ENCODE measurements at places on chromosomes 16 and 17.

DNA sequence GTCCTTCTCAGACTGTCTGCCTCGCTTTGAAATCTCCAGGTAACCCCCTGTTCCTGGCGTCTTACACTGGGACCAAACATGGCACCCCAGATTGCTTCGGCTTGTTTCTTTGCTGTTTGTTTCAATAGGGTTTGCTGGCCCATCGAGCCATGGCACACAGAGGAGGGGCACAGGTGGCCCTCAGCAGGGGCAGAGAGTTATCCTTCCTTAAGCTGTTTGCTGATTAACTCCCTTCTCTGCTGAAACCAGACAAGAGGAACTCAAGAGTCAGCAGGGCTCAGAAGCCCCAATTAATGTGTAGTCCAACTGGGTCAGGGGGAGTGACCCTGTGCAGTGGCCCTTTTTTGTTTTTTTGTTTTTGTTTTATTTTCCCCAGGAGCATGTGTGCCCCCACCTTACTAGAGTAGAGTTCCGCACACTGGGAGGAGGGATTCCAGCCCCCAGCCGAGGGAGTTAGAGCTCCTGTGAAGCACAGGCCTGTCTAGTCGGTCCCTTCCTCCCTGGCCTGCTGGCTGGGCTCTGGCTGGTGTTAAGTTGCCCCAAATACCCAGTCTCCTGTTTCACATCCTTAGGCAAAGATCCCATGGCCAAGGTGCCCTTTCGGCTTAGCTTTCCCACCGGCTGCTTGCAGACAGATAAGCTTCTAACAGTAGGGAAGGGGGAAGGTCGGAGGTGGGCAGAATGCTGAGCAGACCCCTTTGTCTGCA lies 39.3 kb downstream of the YPEL2 start:
- DNase-seq = no peak

GRCh38 chr17:7700510-7700909 lies 4.5 kb upstream of the EFNB3 start:
- peak; percentile 37 for DNase-seq

DNA sequence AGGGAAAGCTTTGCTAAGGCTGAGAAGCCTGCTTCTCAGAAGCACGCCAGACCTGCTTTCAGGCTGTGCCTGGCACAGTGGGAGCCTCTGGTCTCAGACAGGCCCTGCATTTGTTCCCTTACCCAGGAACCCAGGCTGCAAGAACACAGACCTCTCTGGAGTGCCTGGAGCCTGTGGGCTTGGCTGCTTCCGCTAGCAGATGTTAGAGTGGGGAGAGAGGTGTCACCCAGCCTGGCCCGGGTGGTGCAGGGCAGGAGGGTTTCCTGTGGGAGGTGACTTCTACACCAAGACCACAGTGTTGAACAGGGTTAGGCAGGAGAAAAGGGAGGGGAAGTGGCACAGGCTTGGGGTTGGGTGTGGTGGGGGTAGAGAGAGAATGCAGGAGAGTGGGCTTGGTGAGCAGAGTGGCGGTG lies 35.8 kb upstream of the ADGRG1 start:
- peak; percentile 93 for DNase-seq

GRCh38 chr17:31294820-31295488 lies 2.1 kb downstream of the OMG start:
- DNase-seq = peak; percentile 53

DNA sequence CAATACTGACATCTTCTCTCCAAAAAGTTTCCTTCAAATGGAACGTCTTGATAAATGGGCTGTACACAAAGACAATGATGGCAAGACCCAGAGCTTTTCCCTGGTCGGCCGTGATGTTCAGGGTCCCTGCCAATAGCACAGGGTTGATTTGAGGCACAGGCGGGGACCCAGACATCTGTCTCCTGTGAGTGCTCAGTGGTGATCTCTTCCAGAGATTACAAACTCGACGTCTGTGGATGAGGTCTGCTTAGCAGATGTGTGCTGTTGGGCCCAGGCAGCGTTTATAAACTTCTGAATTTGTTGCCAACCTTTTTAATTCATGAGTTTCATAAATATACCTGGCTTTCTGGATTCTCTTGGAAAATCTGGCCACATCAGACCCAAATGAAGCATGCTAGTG lies 14.9 kb downstream of the CPPED1 start:
- no peak for DNase-seq

GRCh38 chr16:73420676-73421075 lies 372.7 kb upstream of the ZFHX3 start:
- DNase-seq = no peak

DNA sequence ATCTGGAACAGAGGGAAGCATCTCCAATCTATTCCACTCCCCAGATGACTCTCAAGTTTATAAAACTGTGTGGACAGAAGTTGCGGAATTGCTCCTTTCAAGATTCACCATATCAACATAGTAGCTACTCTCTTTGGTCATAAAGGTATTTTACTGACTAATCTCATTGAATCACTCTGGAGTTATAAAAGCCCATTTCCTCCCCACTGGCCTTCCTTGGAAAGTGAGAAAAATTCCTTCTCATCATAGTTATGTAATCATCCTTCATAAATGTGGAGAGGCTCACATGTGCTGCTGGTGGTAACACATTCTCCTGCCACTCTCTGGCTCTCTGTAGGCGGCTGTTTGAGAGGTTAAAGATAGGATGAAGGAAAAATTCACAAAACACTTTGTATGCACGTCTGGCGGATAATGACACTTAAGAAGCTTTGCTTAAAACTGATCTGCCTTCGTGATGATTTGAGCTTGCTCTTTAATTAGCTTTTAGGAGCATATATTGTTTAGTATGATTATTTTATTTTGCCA lies 1034.0 kb upstream of the EEF2KMT start:
- DNase-seq = no peak

DNA sequence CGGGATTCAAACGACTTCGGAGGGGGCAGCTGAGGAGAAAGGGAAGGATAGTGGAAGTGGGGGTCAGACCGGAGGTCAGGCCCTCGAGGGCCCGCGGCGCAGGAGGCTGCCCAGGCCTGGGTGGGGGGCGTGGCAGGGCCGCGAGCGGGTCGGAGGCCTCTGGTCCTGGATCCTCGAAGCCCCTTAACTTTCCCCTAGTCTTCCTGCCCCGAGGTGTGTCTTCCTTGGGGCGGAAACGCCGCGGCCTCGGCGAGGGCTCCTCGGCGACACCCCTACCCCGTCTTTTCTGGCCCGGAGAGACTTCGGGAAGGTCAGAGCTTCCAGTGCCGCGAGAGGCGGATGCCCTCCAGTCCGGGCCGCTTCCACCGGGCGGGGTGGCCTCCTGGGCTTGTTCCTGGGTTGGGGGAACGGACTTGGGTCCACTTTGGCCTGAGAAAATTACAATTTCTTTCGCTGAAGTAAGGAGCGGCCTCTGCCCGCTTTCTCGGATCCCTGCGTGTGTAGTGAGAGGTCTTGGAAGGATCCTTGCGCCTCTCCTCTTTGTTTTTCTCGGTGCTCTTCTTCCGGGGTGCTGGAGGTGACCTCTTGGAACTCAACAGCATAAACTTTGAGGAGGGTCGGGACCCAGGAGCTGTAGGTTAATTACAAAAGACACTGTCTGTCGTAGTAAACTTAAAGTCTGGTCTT lies 491 bp downstream of the IST1 start:
- peak; percentile 70 for DNase-seq

GRCh38 chr16:58451945-58452401 lies 48.0 kb upstream of the NDRG4 start:
- peak; percentile 38 for DNase-seq

GRCh38 chr17:44438636-44439035 lies 49.2 kb upstream of the ITGA2B start:
- peak; percentile 13 for DNase-seq

- DNase-seq = no peak
These were observed 159.5 kb downstream of the SHISA9 start for GRCh38 chr16:13060932-13061331.

- peak; percentile 80 for DNase-seq
These were observed 791 bp upstream of the SUPT4H1 start for GRCh38 chr17:58352596-58353388.

- DNase-seq = no peak
These were observed 28.8 kb downstream of the ATP2C2 start for GRCh38 chr16:84397090-84397489.

DNA sequence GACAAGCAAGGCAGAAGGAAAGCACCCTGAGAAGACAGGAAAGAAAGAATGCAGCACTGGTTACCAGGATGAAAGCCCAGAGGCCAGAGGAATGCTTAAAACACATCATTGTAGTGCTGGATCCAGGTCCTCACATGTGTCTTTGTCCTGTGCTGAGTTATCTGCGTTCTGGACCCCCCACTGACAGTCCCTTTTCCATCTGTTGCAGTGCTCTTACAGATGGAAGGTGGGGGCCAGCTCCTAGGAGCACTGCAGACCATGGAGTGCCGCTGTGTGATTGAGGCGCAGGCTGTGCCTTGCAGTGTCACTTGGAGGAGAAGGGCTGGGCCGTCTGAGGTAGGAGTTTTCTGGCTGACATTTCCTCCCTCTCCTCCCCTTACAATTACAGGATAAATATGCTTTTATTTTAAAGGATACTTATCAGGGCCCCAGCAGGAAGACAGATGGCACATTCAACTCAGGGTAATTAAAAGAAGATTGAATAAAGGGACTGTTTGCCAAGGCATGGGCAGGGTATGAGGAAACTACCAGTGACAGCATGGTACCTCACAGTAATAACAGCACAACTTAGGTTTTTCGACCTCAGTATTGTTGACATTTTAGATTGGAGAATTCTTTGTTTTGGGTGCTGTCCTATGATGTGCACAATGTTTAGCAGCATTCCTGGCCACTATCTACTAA lies 3.0 kb downstream of the EME1 start:
- no peak for DNase-seq

GRCh38 chr16:49701789-49702494 lies 154.0 kb downstream of the ZNF423 start:
- no peak for DNase-seq

DNA sequence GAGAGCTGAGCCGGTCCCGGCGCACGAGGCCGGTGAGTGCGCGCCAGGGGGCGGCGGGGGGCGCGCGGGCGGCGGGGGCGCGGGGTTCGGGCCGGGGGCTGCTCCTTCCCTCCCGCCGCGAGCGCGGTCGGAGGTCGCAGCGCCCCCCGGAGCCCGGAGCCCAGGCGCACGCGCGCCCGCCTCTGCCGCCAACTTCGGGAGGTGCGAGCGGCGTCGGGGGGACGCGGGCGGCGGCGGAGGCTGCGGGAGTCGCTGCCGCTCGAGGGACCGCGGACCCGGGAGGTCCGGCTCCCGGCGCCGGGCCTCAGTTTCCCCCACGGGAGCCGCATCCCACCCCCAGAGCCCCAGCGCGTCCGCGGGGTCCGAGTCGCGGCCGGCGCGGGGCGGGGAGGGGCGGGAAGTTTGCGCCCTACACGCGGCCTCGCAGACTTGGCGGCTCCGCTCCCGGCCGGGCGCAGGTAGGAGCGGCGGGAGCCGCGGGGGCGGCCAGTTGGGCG lies at the start of gene PRR35:
PRR35 (plus strand) TSS at position 191 of the 497 bp plus-strand sequence. CDS start 2,901 bp downstream, outside the sequence.
- DNase-seq = no peak

DNA sequence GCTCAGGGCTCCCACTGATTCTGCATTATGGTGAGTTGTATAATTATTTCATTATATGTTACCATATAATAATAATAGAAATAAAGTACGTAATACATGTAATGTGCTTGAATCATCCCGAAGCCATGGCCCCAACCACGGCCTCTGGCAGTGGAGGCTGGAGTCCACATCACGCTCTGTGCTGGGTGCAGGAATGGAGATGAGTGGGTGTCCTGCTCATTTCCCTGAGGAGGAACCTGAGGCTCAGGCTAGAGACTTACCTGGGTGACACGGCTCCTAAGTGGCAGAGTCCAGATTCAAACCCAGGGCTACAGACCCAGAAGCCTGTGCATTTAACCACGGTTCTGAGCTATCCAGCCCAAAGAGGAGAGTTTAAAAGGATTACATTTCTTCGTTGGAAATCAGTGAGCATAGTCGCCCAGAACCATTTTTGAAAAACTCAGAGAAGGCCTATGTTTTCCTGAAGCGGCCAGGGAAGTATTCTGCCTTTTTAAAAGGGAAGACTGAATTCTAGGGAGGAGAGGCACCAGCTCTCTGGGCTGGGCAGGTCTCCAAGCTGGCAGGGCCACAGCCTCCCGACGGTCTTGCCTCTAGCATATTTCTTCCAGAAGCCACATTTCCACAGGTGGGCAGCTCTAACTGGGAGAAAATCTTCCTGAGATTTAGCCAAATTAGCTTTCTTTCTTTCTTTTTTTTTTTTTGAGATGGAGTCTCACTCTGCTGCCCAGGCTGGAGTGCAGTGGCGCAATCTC lies 6.7 kb downstream of the IL4R start:
- no peak for DNase-seq

- DNase-seq = no peak
These were observed 16.2 kb downstream of the SRCIN1 start for GRCh38 chr17:38589462-38590114.

- no peak for DNase-seq
These were observed 176.8 kb downstream of the TANC2 start for GRCh38 chr17:63142836-63143235.

GRCh38 chr17:78412403-78412802 lies 34.0 kb downstream of the PGS1 start:
- DNase-seq = peak; percentile 62

DNA sequence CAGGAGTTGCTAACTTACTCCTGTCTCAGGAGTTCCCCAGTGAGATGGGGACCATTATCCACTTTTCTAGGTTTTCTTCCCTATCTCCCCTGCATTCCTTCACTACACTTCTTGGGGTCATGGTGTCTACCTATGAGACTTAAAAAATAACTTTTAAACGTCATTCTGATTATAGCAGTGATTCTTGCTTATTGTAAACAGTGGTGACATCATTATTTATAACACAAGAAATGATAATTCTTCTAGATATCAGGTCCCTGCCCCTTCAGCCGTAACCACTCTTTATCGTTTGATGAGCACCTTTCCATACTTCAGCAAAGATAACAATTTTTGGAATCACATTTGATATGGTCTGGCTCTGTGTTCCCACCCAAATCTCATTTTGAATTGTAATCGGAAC lies 27.2 kb upstream of the IRX3 start:
- no peak for DNase-seq

- DNase-seq = no peak
These were observed 1.7 kb upstream of the RAB11FIP4 start for GRCh38 chr17:31389657-31390381.

DNA sequence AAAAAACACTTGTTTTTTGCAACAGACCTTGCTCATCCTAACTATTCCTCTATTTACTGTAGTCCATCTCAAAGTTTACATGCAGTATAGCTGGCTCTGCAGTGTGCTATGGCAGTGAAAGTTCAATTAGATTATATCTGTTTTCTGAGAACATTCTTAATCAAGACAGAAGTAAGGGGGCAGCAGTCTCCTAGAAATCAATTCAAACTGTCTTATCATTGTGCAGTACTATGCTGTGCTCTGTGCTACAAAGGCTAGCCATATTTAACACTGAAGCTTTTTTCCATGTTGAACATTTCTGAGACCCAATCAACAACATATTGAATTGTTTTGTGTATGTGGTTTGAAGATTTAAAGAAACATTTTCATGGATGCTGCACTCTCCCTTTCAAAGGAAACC lies 11.4 kb downstream of the NETO2 start:
- DNase-seq = peak; percentile 48

GRCh38 chr17:35447499-35447898 lies 1.1 kb downstream of the SLFN13 start:
- no peak for DNase-seq

GRCh38 chr16:54955757-54956156 lies 25.1 kb downstream of the IRX5 start:
- DNase-seq = no peak
